ENCODE measurements at places on chromosomes 3 and 15.
A peak's percentile ranks its signal among the peaks of the same experiment; 100 is the strongest.

- ATAC-seq: no peak
Observed at GRCh38 chr15:45347989-45348388, 30.4 kb downstream of the GATM start.

GRCh38 chr3:195021692-195022091, 249.3 kb downstream of the XXYLT1 start:
- ATAC-seq: no peak

- peak; percentile 91 for ATAC-seq
Observed at GRCh38 chr3:115666920-115667737, 43.8 kb downstream of the GAP43 start.

GRCh38 chr3:37310666-37311050, 136.3 kb upstream of the LRRFIP2 start:
- no peak for ATAC-seq

DNA sequence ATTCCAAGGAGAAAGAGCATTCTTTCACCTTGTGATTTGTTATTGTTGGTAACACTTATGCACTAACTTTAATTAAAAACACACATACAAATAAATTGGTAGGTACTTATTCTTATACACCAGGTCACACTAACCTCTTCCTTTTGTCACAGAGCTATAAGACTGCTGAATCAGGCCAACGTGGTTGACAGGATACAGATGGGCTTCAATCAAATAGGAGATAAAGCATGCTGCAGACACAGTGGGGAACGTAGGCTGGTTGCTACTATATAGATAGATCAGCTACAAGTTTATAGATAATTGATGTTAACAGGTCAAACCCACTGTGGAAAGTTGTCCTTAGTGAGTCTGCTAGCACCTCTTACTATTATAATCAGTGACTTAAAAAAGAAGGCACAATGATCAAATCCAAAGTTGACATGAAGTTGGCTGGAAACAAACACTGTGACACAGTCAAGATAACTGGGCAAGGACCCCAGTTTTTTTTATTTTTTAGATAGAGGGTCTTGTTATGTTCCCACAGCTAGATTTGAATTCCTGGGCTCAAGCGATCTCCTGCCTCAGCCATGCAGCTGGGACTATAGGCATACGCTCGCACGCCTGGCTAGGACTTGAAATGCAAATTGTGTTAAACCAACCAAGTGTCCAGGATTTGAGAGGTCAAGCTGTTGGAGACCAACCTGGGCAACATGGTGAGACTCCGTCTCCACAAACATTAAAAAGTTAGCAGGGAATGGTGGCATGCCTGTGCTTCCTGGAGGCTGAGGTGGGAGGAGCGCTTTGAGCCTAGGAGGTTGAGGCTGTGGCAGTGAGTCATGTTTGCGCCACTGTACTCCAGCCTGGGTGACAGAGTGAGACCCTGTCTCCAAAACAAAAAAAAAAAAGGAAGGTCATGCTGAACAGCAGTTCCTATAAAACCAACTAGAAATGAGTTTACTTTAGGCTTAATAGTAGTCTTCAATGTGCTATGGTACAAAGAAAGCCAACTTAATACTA, 97.9 kb upstream of the MEX3B start:
- no peak for ATAC-seq

DNA sequence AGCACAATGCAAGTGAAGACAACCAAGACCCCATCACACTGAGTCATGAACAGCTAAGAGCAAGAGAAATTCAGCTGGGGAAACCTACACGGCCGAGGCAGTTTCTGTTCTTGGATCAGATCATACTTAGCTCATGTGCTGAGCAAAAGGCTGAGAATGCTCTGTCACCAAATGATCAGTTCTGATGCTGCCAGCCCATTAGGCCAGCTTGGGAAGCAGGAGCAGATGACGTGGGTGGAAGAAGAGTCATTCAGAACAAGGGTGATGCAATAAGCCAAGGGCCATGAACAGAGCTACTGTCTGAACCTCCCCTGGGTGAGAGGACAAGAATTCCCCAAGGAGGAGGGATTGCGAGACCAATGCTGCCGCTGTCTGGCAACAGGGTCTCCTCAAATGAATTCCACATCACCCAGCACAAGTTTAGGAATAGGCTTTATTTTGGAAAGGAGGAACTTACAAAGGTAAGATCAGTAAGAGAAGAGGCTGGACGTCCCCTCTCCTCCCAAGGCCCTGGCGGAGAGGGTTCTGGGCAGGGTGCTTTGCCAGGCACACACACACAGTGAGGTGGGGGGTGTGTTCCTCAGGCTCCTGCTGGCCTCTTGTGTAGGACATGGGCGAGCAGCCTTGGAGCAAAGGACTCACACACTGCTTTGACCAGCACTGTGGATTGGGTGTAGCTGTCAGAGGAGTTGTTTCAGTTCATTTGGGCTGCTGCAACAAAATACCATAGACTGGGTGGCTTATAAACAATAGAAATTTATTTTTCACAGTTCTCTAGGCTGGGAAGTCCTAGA, 65.6 kb upstream of the CTXND1 start:
- ATAC-seq: no peak

- no peak for ATAC-seq
Observed at GRCh38 chr3:170780955-170781354, 89.0 kb downstream of the RPL22L1 start.

DNA sequence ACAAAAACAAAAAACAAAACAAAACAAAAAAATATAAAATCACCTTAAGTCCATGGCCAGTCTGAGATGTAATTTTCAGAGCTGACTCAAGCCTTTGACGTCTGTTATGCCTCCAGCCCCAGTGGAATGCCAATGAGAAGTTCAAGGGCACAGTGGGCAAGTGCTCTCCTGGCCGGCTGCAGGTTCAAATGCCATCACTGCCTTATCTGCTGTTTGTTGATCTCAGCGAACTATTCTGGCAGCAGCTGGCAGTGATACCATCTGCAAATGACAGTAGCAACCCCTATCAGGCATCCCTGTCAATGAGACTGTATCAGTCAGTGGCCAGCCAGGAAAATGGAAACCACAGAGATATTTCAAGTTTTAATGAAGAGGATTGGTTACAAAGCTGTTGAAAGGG, 10.8 kb upstream of the PDE8A start:
- no peak for ATAC-seq

- ATAC-seq: no peak
Observed at GRCh38 chr15:66886686-66887273, 178.6 kb upstream of the SMAD3 start.

- no peak for ATAC-seq
Observed at GRCh38 chr3:55549177-55549576, 62.1 kb upstream of the WNT5A start.

Data from activated CD4-positive, CD25-positive, alpha-beta regulatory T cell treated with anti-CD3 and anti-CD28 coated beads, Interleukin-2, amount 50 U/mL, for 24 hours (primary cell).